ENCODE measurements at places on chromosomes 6 and 20.

- no peak for DNase-seq
These were observed 58.6 kb downstream of the TINAG start for GRCh38 chr6:54366667-54367327.

- DNase-seq = no peak
These were observed 411.8 kb downstream of the SYNE1 start for GRCh38 chr6:152225241-152225934.

DNA sequence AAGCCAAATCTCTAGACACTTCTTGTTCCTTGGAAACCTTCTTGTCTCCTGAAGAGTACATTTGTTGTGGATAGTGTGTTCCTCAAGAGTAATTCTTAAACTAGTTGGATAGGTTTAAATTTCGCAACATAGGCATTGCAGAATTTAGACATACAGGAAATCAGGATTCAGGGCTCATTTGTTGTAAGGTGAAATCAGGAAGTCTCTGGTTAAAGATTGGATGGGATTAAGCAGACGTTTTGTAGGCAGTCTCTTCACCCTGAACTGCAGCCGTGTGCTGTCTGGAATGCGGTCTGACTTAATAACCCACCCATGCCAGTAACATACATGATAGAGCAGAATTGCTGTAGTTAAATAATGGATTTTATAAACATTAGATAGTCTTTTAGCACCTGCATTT, 21.7 kb downstream of the HIVEP1 start:
- DNase-seq = no peak

GRCh38 chr6:14120546-14120945, 3.0 kb downstream of the CD83 start:
- DNase-seq = no peak

GRCh38 chr6:15786846-15787245, 124.0 kb upstream of the DTNBP1 start:
- no peak for DNase-seq

GRCh38 chr6:50333696-50334095, 284.0 kb upstream of the DEFB112 start:
- DNase-seq = no peak

DNA sequence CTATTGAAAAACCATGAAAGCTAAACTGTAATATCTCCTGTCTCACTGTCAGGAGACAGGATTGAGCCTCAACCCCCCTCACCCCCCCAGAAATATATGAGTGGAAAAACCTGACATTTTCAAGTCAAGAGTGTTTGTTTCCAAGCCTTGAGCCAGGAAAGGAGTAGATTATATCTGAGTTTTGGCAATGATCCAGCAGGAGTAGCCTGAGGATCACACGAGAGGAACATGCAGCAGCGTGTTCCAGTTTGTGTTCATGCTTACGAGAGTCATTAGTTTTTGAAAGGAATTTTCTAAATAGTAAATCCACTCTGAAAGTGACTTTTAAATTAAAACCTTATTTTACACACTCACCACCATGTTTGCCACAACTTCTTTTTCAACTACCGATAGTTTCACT, 15.8 kb downstream of the IL22RA2 start:
- DNase-seq = no peak

DNA sequence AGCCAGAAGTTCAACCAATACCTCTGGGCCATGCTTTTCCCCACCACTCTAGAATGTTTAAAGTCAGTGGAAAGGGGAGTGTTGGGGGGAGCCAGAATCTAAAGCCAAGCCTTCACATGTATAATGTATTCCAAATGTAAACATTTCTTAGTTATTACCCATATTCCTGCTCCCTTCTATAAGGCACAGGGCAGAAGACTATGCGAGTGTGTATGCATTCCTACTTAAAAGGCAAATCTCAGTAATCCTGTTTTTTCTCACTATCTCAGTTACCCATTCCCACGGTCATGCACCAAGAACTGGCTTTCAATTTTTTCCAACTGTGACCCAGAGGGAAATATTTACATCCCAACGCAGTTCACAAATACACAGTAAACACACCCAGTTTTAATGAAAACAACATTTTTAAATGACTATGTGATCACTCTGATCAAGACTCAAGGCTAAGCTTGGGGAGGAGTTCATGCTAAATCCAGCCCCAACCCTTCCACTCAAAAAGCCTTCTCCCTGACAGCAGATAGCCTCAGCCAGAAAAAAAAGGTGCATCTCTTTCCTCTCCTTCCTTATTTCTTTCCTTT, 57.5 kb downstream of the EPB41L2 start:
- no peak for DNase-seq

GRCh38 chr20:43723186-43723585, 3.6 kb downstream of the GTSF1L start:
- DNase-seq = no peak

DNA sequence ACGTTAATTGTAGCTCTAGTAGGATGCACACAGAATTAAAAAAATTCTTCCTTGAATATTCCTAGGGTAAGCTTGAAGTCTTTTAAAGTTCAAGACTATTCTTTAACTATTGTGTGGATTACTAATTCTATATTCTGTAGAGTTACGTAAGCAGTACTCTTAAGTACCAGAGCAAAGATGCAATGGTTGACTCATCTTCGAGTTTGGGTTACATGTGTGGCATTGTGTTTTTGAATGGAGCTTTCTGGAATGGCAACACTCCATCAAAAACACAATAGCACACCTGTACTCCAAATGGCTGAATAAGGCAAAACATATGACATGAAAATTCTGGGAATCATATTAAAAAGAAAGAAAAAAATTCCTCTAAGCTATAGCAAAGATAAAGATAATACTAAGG, 33.5 kb upstream of the CEP162 start:
- DNase-seq = no peak

GRCh38 chr6:27213544-27214125, 33.9 kb upstream of the PRSS16 start:
- no peak for DNase-seq

DNA sequence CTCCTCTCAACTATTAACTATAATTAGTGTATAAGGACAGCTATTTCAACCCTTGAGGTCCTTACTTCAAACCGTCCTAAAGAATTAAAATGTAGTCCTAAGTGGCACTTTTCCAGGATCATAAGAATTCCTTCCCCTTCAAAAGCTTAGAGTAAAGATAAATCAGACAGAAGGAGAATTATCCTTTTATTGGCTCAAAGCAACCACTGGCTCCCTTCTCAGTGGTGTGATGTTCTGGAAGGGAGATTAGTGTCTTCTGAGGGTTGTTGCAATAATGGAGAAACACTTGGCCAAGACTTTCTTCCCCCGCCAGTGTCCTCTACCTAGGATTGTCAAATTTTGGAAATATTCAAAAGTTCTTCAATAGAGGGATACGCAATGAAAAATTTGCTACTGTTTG, 89.1 kb upstream of the PLEKHG1 start:
- no peak for DNase-seq

GRCh38 chr20:1666802-1667201, 9.2 kb upstream of the SIRPG start:
- no peak for DNase-seq

GRCh38 chr6:6682225-6682624, 93.7 kb downstream of the LY86 start:
- no peak for DNase-seq

DNA sequence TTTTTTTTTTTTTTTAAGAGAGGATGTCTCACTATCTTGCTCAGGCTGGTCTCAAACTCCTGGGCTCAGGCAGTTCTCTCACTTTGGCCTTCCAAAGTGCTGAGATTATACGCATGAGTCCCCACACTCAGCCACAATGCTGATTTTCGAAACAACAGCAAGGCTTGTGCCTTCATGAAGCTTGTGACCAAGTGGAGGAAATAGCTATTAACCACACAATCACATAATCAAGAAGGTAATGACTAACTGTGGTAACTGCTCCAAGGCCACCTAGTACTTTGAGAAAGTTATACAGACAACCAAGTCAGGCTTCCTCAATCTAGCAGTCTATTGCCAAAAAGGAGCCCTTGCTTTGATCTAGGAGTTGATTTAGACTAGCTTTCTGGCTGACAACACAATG, 46.3 kb downstream of the SOD2 start:
- DNase-seq = no peak
